Uterus (tissue), 4 donors: ENCODE measurements at places on chromosomes 6 and 20. TPM values are rescaled to one million over a fixed set of nuclear protein-coding genes. Genes with fewer than 3 reads are reported as not detected.

The TRIM31 gene
- total RNA-seq: not detected

The GNRH2 gene
- total RNA-seq: not detected

The FNDC11 gene
- not detected for total RNA-seq

The TPX2 gene
- 0.59 TPM for total RNA-seq

The PKHD1 gene
- total RNA-seq: 0.29 TPM

The TGM2 gene
- 136 TPM for total RNA-seq

The LHFPL5 gene
- not detected for total RNA-seq

DNA sequence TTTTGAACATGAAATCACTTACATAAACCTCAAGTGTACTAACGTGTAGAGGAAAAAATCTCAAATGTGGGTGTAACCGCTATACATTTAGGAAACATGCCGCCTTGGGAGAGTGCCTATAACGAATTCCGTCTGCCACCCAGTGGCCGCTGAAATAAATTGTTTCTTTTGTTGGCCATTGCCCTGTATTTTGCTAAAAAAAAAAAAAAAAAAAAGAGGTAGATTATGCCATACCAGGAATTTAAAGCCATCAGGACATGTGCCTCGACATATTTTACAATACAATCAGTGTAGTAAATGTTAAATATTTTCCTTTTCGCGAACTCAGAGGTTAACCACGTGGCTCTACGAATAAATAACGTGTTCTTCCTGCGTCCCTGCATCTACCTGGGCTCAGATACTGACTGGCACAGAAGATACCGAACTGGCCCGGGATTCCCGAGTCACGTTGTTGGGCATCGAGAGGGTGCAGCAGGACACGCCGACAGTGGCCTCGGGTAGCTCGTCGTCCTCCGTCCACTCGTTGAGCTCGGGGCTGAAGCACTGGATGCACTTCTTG lies 14.3 kb downstream of the KLHL31 start:
- DNase-seq: peak; percentile 48
- H3K27ac ChIP-seq: no peak overlapping the region
- peak overlapping the region; percentile 56 for H3K4me3 ChIP-seq
- H3K4me1 ChIP-seq: peaks cover 3% of the 10 kb centered on the region
- H3K36me3 ChIP-seq: no peaks in the 10 kb centered on the region

- no peak for DNase-seq
- H3K4me1 ChIP-seq: peaks cover 25% of the 10 kb centered on the region
- H3K36me3 ChIP-seq: no peaks in the 10 kb centered on the region
- peak overlapping the region; percentile 85 for H3K27ac ChIP-seq
- H3K27me3 ChIP-seq: no peaks in the 10 kb centered on the region
- no peak overlapping the region for H3K4me3 ChIP-seq
These were observed 9.5 kb downstream of the NT5E start for GRCh38 chr6:85459224-85459901.

DNA sequence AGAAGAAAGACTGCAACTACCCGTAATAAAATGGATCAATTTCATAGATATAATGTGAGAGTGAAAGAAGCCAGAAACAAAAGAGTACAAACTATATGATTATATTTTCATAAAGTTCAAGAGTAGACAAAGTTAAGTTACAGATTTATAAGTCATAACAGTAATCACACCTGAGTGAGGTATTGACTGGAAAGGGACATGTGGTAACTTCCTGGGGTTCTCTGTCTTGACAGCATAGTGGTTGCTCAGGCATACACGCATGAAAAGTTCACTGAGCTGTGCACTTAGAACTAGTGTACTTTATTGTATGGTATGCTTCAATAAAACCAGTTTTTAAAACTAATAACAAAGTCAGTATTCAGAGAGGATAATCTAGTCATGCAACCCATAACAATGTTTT lies 653.6 kb downstream of the EPM2A start:
- DNase-seq: no peak
- no peak overlapping the region for H3K4me3 ChIP-seq
- H3K27ac ChIP-seq: no peak overlapping the region

- peak; percentile 83 for DNase-seq
- no peaks in the 10 kb centered on the region for H3K4me1 ChIP-seq
- no peak overlapping the region for H3K4me3 ChIP-seq
- no peaks in the 10 kb centered on the region for H3K36me3 ChIP-seq
- H3K27ac ChIP-seq: no peak overlapping the region
These were observed 8.2 kb upstream of the TBC1D7 start for GRCh38 chr6:13336553-13336952.

GRCh38 chr20:37852666-37853065 lies 50.3 kb upstream of the VSTM2L start:
- no peaks in the 10 kb centered on the region for H3K27me3 ChIP-seq
- no peak for DNase-seq
- H3K4me1 ChIP-seq: no peaks in the 10 kb centered on the region
- H3K36me3 ChIP-seq: no peaks in the 10 kb centered on the region
- H3K27ac ChIP-seq: no peak overlapping the region

GRCh38 chr6:47836639-47837038 lies 54.8 kb downstream of the OPN5 start:
- H3K4me1 ChIP-seq: no peaks in the 10 kb centered on the region
- H3K27ac ChIP-seq: no peak overlapping the region
- no peaks in the 10 kb centered on the region for H3K36me3 ChIP-seq
- no peak for DNase-seq
- H3K27me3 ChIP-seq: no peaks in the 10 kb centered on the region

GRCh38 chr20:20255099-20255498 lies 112.8 kb upstream of the INSM1 start:
- H3K36me3 ChIP-seq: no peaks in the 10 kb centered on the region
- H3K4me3 ChIP-seq: no peak overlapping the region
- no peaks in the 10 kb centered on the region for H3K4me1 ChIP-seq
- DNase-seq: no peak
- no peak overlapping the region for H3K27ac ChIP-seq

- DNase-seq: no peak
- H3K27me3 ChIP-seq: no peaks in the 10 kb centered on the region
- no peaks in the 10 kb centered on the region for H3K4me1 ChIP-seq
These were observed 10.5 kb downstream of the MTG2 start for GRCh38 chr20:62193079-62194025.

DNA sequence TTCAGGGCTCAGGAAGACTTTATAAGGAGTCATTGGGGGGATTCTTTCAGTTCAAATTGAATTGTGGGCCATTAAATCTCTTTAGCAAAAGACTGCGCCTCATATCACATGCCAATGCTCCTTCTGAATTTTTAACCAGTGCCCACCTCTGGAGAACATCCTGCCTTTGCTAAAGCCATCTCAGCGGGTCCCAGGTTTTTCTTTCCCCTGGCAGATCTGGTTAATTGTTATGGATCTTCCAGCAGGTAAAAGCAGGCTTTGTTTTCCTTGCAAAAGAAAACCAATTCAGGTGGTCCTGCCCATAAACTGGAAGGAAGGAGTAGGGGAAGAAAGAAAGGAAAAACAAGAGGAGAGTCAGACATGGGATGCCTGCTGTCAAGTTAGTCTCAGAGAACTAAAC lies 298.2 kb downstream of the LRFN2 start:
- H3K36me3 ChIP-seq: no peaks in the 10 kb centered on the region
- H3K27ac ChIP-seq: no peak overlapping the region
- no peak for DNase-seq

- no peak for DNase-seq
- no peak overlapping the region for H3K27ac ChIP-seq
- H3K36me3 ChIP-seq: no peaks in the 10 kb centered on the region
These were observed 4.9 kb upstream of the PI16 start for GRCh38 chr6:36949636-36950035.

DNA sequence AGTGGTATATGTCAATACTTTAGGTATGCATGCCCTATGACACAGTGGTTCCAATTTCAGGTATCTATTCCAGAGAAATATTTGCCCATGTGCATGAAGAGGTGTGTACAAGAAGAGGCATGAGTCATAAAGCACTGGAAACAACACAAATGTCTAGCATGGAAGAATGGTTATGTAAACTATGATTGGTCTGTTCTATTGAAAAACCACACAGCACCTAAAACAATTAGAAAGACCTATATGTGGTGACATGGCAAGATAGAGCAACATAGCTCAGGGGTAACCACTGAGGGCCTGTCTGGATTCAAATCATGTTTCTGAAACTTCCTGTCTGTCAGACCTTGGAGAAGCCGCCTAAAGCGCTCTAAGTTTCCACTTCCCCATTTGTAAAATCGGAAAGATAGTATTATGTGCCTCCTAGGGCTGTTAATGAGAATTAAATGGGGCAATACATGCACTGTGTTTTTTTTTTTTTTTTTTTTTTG lies 76.0 kb upstream of the SHLD1 start:
- no peaks in the 10 kb centered on the region for H3K27me3 ChIP-seq
- DNase-seq: no peak
- H3K36me3 ChIP-seq: no peaks in the 10 kb centered on the region

DNA sequence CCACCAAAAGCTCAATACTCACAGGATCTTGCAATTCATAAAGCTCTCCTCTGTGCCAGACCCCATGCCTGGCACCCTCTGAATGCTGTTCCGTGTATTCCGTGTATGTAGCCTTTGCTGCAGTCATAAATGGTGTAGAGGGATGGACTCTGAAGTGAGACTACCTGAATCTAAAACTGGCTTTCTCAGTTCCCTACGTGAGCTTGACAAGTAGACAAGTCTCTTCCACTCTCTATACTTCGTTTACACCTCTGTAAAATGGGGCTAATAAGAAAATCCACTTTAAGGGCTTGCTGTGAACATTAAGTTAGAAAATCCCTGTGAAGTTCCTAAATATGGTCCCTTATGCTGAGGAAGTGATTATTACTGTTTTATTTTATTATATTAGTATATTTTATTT lies 31.5 kb downstream of the PPP1R16B start:
- no peaks in the 10 kb centered on the region for H3K27me3 ChIP-seq
- H3K27ac ChIP-seq: no peak overlapping the region
- H3K36me3 ChIP-seq: no peaks in the 10 kb centered on the region
- no peak for DNase-seq
- no peaks in the 10 kb centered on the region for H3K4me1 ChIP-seq
- H3K4me3 ChIP-seq: no peak overlapping the region

DNA sequence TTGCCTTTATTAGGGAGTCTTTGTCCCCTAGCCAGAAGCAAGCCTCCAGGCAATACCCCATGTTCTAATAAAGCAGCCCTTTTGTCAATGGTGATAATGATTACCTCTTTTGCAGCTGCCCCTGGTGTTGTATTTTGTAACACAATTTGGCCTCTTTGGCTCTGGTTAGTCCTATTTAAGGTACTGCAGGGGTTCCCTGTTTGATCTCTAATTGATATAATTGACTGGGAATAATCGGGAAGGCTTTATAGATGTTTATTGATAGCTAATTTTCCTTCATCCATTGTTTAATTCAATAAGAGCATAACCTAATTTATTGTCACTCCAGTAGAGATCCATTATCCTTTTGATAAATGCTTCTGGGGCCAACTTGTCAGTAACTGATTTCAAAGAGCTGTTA lies 537.2 kb downstream of the PKHD1 start:
- no peak overlapping the region for H3K4me3 ChIP-seq
- H3K27ac ChIP-seq: no peak overlapping the region
- H3K4me1 ChIP-seq: no peaks in the 10 kb centered on the region
- no peak for DNase-seq

DNA sequence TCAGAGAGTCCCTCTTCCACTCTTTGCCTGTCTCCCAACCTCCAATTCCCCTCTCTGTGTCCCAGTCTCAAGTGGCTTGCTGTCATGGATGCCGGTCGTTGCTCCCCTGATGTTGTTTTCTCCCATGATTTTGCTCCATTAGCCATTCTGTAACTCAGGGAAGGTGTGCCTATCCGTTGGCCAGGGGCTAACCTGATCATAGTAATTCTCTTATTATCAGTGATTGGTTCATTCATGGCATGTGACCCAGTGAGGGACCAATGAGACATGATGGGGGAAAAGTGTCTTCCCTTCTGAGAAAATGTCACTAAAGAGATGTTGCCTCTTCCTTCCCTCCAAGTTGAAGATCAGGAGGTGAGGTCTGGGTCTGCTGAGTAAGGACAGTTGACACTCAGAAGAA lies 214.5 kb downstream of the FARS2 start:
- no peak overlapping the region for H3K4me3 ChIP-seq
- H3K36me3 ChIP-seq: no peaks in the 10 kb centered on the region
- H3K27me3 ChIP-seq: no peaks in the 10 kb centered on the region
- H3K4me1 ChIP-seq: no peaks in the 10 kb centered on the region
- H3K27ac ChIP-seq: no peak overlapping the region

- H3K27ac ChIP-seq: no peak overlapping the region
- H3K4me1 ChIP-seq: no peaks in the 10 kb centered on the region
- no peaks in the 10 kb centered on the region for H3K27me3 ChIP-seq
These were observed 1309.0 kb downstream of the EPHA7 start for GRCh38 chr6:92110403-92110802.

- H3K36me3 ChIP-seq: no peaks in the 10 kb centered on the region
- H3K4me3 ChIP-seq: no peak overlapping the region
- no peaks in the 10 kb centered on the region for H3K27me3 ChIP-seq
- DNase-seq: no peak
- no peak overlapping the region for H3K27ac ChIP-seq
- no peaks in the 10 kb centered on the region for H3K4me1 ChIP-seq
These were observed 15.3 kb downstream of the HCK start for GRCh38 chr20:32067234-32067821.

GRCh38 chr20:12173347-12174012 lies 255.8 kb downstream of the BTBD3 start:
- no peaks in the 10 kb centered on the region for H3K4me1 ChIP-seq
- no peak overlapping the region for H3K27ac ChIP-seq
- DNase-seq: no peak
- no peaks in the 10 kb centered on the region for H3K36me3 ChIP-seq
- no peak overlapping the region for H3K4me3 ChIP-seq
